ENCODE measurements at places on chromosomes 7 and 10.

DNA sequence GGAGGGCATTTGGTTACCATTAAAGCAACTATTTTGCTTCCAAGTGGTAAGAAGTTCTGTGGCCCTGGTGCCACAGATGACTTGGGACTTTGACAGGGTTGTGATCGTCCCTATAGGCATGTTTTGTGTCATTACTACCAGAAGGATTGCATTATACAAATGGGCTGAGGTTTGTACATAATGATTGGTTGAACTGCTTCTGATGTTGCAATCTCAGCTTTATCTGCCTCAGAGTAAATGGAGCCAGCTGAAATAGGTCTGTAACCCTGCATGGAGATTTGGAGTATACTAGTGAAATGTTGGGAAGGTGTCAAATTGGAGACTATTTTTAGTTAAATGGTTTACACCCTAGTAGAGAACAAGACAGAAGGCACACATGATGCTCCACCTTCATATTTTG lies 46.1 kb upstream of the SEPTIN7 start:
- no peak for DNase-seq

GRCh38 chr10:12459762-12460161 lies 110.4 kb downstream of the CAMK1D start:
- no peak for DNase-seq

DNA sequence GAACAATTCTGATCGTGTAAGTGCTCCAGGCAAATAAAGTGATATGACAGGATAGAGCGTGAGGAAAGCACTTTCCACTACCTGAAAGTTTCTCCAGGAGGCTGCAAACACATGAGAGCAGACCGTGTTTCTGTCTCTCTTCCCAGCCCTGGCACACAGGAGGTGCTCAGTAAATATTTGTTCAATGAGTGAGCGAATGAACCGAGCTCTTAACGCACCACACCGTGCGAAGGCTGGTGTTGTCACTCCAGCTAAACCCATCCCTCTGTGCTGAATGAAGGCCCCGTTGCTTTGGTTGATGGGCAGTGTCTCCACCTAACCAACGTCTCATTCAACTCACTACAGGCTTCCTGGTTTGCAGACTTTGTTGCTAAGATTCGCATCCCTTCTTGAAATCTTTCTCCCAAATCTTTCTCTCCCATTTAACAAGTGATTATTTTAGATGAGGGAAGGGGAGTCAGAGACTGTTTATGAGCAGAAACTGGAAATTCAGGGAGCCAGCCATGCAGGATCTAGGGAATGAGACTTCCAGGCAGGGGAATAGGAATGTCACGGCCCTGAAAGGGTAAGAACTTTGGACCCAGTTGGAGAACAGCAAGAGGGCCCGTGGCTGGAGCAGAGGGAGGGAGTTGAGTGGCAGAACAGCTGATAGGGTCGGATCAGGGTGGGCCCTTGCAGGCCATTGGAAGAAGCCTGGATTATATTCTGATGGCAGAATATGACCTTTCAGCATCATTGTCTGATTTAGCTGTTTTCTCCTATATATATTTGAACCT lies 282.6 kb downstream of the CAMK1D start:
- no peak for DNase-seq

DNA sequence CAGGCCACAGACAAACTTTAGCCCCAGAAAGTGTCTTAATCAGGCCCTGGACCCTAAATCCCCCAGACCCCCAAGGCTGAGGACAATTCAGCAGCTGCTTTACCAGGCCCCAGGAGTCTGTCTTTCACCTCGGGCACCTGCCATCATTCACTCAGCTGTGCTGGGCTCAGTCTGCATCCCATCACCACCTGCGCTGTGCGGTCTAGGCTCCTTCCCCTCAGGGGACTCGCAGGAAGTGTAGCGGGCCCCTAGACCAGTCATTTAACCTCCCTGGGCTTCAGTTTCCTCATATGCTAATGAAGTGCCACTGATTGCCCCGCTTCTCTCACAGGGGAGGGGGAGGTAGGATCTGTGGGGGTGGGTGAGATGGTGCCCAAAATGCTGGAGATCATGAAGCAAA lies 76.4 kb upstream of the ZMIZ1 start:
- no peak for DNase-seq

- no peak for DNase-seq
These were observed 11.3 kb downstream of the PLAU start for GRCh38 chr10:73922007-73922863.

GRCh38 chr10:74033702-74034101 lies 35.8 kb downstream of the VCL start:
- DNase-seq, result no peak

GRCh38 chr7:1927937-1928644 lies 258.0 kb downstream of the ELFN1 start:
- DNase-seq, result no peak

- DNase-seq, result no peak
These were observed 89.3 kb upstream of the DIP2C start for GRCh38 chr10:778626-779330.

DNA sequence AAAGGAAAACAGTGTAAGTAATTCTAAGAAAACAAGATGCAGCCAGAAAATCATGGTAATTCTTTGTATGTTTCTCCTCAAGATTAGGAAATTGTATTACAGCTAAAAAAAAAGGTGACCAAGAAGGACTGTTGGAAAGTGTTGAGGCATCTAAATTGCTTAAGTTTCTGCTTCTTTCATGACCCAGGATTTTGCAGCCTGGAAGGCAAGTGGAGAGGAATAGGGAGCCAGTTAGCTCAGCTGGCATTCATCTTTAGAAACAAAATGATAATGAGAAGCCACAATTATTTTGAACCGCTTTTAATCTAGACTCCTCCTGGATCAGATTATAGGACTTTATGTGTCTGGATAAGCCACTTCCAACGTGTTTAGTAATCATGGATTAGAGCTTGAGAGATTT lies 56.8 kb upstream of the TMEM229A start:
- no peak for DNase-seq

- DNase-seq, result no peak
These were observed 622.6 kb upstream of the CELF2 start for GRCh38 chr10:10394933-10395658.

- no peak for DNase-seq
These were observed 79.2 kb downstream of the NEUROD6 start for GRCh38 chr7:31261341-31261740.

GRCh38 chr7:43791665-43792064 lies 33.2 kb downstream of the BLVRA start:
- no peak for DNase-seq

GRCh38 chr7:33186192-33186591 lies 56.8 kb downstream of the BBS9 start:
- no peak for DNase-seq

- DNase-seq, result no peak
These were observed 659.3 kb downstream of the PARD3 start for GRCh38 chr10:34155812-34156211.

- DNase-seq, result no peak
These were observed 129.6 kb upstream of the SEMA3A start for GRCh38 chr7:84324136-84324630.

GRCh38 chr10:126042354-126042753 lies 146.0 kb downstream of the FANK1 start:
- DNase-seq, result no peak

DNA sequence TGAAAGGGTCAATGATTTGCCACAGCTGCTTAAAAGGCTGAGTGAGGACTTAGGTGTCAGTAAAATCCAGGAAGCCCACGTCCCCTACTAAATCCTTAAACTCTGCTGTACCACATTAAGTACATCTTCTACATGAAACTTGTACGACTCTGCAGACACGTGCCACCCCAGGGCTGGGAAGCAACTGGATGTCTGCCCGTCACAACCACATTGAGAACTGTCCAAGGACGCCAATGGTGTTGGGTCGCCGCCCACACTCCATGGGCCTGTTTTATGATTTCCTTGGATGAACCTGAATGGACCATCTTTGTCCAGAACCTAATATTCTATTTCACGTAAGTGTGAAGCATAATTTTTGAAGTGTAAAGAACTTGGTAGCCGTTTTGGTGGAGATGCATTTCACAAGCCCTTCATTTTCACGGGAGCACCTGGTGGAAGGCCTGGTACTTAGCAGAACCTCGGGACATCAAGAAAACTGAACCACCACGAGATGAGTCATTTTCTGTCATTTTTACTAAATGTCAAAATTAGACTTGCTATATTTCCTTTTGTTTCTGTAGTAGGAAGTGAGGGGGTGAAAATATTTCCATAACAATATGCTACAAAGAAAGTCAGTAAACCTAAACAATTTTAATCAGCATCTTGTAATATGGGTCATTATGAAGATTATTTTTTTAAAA lies 134.9 kb downstream of the SFMBT2 start:
- no peak for DNase-seq

DNA sequence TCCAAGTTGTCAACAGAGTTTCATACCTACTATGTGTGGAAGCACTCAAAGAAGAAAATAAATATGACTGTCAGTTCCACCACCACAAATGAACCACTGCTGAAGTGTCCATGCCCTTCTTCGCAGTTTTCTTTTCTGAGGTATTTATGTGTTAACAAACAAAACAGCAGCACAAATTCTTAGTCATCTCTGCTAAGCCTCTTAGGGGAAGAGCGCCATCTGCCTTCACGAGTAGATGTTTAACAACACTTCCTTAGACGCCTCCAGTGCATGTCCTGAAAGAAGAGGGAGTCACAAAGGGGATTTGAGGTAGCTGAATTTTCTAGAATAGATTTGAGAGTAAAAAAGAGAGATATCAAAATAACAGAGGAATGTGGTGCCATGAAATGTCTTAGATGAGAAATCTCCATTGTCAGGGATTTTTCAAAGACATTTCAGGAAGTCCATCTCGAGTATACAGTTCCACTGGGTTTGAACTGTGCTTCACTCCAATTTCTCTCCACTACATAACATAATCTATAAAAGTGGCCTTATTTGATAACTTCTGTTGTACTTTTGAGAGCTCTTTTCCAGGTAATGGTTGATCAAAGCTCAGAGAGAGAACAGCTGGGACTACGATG lies 775.3 kb upstream of the POM121L12 start:
- no peak for DNase-seq

- DNase-seq, result no peak
These were observed 139.6 kb downstream of the KLF6 start for GRCh38 chr10:3645406-3645805.

- no peak for DNase-seq
These were observed 13.7 kb downstream of the UBE3C start for GRCh38 chr7:157152391-157152937.

- no peak for DNase-seq
These were observed 13.5 kb upstream of the PTPRN2 start for GRCh38 chr7:158601090-158601489.
